ENCODE measurements at places on chromosomes 6 and 20.
A peak's percentile ranks its signal among the peaks of the same experiment; 100 is the strongest.

GRCh38 chr6:33586108-33586640, 6.1 kb upstream of the BAK1 start:
- no peak for DNase-seq

DNA sequence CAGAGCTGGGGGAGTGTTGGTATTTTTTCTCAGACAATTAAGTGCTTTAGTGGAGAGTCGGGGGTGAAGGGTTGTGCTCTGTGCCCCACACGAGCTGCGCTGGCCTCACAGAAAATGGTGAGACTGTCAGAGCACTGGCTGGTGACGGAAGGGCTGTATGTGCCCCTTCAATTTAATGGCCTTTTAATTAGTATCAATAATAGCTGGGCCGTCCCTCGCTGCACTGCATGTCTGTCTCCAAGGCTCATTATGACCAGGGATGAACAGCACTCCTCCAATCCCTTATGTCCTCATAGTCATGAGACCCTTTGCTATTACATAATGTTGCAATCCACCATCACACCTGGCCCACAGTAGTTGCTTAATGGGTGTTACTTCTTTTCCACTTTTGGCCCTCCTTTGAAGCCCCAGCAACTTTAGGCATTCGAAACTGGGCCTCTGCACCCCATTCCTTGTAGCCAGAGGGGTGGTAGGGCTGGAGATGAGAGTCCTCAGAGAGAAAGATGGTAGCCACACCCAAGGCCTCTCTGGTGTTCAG, 9.5 kb upstream of the RALY start:
- DNase-seq, result no peak

DNA sequence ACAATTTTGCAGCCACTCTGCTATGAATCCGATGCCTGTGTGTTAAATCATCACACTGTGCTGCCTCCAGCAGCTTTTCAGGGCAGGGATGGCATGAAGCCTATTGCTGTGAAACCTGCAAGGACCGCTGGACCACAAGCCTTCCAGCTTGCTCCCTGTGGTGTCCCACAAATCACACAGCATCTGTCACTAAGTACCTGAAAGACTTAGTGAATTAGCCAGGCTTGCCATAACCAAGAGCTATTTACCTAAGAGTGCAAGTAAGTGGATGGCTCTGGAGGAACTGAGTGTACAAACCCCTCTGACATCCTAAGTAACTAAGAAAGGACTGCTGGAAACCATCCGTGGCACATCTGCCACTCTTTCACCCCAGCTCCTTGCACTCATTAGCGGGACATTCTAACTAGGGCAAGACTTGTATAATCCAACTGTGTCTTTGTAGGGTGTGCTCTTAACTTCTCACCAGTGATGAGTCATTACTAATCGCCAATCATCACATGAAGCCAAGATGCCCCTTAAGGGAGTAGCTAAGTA, 34.7 kb downstream of the FOXQ1 start:
- DNase-seq, result no peak

DNA sequence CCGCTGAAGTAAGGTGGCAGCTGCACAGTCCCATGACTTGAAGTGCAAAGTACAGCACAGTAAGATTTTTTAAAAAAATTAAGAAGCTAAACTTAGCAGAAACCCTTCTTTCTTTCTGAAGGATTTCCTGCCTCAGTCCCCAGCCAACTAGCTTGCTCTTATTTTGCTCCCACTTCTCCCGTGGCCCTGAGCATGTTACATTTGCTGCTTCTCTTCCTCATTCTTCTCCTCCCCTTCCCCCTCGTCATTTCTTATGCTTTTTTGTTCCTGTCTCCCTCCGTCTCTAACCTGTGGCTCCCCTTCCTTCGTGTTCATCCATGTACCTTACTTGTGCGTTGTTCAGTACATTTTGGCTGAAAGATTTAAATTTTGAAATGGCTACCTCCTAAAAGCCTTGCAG, 123.0 kb downstream of the SASH1 start:
- DNase-seq, result no peak

DNA sequence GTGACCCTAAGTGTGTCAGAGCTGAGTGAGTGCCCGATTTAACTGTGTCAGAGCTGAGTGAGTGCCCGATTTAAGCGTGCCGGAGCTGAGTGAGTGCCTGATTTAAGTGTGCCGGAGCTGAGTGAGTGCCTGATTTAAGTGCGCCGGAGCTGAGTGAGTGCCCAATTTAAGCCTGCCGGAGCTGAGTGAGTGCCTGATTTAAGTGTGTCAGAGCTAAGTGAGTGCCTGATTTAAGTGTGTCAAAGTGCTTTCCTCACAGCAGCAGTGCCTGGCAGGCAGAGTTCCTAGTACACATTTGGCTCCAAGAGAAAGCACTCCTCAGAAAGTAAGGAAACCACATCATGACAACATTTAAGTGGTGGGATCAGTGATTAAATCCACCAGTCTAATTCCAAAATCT, 13.2 kb downstream of the SERAC1 start:
- DNase-seq, result no peak

DNA sequence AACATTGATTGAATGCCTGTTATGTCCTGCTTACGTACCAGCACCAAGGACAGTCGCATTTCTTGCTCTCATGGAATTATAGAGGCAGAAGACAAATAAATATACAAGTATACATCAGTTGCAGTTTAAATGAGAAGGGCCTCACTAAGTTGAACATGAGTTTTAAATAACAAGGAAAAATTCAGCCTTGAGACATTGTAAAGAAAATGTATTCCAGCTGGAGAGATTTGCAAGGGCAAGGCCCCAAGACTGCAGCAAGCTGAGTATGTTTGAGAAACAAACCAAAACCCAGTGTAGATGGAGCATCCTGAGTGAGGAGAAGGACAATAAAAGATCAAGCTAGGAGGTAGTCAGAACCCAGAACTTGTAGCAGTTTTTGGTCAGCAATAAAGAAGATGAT, 123.2 kb upstream of the BMP5 start:
- no peak for DNase-seq

- DNase-seq, result peak; percentile 38
Measured at GRCh38 chr6:147506704-147507114, 1.8 kb upstream of the SAMD5 start.

GRCh38 chr20:40641809-40642208, 47.2 kb downstream of the MAFB start:
- DNase-seq, result no peak

GRCh38 chr6:117791012-117791411, 115.7 kb downstream of the NUS1 start:
- DNase-seq, result no peak

GRCh38 chr6:105783333-105783935, 302.7 kb upstream of the PRDM1 start:
- no peak for DNase-seq

GRCh38 chr6:52548353-52548713, 28.5 kb downstream of the TRAM2 start:
- no peak for DNase-seq

- DNase-seq, result no peak
Measured at GRCh38 chr6:154994836-154995253, 270 bp upstream of the TIAM2 start.

- peak; percentile 25 for DNase-seq
Measured at GRCh38 chr6:34459899-34460593, 5.8 kb upstream of the PACSIN1 start.

GRCh38 chr20:18255526-18255925, 32.8 kb upstream of the ZNF133 start:
- no peak for DNase-seq

- no peak for DNase-seq
Measured at GRCh38 chr6:147642458-147642857, 134.0 kb downstream of the SAMD5 start.

DNA sequence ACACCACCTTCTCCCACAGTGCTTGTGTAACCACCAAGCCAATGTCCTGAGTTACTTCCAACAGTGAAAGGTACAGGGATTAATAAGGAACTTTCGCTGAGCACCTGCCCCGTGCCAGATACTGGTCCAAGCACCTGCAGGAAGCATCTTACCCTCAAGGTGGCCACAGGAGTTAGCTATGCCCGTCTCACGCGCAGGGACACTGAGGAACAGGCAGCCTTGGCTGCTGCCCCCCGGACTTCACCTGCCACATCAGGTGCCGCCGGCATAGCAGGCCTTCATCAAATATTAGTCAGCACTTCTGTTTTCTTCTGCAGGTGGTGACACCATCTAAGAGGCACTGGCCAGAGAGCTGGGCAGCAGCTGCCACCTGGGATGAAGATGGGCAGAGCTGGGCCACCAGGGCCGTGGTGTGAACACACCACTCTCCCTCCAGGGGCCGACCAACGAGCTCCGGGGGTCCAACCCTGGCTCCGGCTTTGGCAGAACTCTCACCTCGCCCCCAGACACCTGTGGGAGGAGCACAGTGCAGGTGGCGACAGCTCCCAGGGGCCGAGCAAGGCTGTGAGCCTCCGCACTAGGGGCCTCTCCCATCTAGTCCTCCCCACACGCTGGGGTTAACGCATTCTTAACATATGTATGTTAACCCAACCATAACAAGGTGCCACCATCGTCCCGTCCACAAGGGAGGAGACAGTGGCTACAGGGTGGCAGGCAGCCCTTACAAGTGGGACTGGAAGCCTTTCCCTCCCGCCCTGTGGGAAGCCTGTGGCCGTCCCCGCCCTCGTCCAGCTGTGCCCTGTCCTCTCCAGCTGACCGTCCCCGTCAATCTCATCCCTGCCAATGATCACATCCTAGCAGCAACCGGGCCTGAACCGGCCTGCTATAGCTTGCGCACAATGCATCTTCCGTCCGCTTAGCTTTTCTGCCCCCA, 2.9 kb upstream of the PPDPF start:
- DNase-seq, result no peak

GRCh38 chr6:14838133-14838583, 407.7 kb upstream of the JARID2 start:
- no peak for DNase-seq

DNA sequence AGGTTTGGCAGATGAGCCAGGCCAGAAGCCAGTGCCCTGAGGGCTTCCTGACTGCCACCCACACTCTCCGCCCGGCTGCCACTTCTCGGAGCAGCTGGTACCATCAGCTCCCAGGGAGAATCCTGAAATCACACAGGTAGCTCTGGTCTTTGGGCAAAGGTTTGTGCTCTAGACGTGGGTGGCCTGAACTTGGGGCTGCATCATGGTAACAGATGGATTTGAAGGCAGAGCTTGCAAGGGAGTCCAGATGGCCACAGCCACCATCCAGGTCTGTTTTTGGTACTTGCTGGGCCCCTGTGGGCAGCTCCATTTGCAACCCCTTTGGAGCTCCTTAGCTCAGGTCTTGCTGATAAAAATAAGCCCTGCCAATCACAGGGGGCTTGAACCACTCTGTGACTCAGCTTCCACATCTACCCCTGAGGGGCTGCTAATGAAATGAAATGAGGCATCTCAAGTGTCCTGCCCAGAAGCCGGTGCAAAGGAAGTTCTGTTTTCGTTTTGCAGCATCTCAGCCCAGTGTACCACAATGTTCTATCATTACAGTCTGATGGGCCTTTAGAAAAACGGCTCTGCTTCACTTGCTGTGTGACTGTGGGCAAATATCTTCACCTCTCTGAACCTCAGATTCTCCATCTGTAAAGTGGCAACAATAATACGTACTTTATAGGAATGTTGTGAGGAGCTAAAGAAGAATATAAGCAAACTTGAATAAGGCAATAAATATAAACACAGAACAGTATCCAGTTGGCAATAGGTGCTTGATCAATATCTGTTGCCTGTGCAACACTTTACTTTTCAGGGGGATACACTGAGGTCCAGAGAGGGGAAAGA, 25.1 kb upstream of the CDH22 start:
- DNase-seq, result no peak

DNA sequence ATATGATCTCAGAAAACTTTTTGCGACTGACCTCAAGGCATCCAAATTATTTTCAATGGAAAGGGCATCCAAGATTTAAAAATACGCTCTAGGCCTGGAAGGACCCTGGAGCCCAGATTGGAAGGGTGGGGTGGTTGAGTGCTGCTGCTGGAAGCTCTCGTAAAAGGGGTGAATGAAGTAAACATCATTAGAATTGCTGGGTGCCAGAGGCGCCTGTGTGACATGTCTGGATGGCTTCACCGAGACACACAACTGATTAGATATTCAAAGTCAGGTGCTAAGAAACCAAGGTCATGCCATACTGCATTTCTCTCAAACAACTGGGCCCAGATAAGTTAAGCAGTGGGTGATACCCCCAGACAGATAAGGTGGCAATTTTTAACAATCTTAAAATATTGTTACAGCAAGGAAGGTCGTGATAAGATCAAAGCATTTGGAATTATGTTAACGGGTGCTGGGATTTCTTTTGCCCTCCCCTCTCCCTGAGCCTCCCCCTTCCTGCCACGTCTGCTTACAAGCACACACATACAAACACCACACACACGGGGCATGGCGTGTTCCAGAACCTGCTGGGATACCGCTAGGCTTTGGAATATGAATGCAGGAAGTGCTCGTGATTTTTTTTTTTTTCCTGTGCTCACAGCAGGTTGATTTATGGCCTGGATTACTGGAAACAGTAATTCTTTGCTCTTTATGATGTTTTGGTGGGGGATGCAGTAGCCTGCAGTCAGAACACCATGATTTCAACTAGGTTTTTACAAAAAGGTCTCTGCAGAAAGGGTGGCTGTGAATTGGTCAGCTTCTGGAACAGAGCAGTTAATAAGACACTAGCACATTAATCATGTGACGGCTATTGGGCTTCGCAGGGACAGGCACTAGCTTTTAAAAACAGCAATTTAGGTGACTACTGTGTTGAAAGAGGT, 551.2 kb downstream of the QKI start:
- DNase-seq, result peak; percentile 42

DNA sequence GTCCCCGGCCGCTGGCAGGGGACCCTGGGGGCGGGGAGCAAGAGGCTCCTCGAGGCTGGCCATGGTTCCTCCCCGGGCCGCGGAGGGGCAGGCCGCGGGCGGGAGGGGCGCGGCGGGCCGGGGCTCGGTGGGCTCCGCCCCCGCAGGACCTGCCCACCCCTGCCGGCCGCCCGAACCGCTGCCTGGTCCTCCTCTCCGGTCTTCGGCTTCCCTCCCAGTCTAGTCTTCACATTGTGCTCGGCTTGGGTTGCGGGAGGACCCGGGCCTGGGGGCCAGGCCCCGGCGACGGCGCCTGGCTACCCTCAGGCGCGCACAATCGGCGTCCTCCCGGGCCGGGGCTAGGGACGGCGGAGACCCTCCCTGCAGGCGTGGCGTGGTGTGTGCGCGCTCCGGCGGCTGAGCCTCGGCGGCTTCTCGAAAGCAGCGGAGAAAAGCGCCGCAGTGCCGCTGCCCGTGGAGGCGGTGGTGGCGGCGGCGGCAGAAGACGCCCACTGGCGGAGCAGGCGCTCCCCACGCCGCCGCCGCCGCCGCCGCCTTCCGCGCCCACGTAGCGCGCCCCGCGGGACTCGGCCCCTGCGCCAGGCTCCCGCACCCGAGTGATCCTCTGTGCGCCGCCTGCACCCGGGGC, at the start of gene PDE10A:
TSS of gene PDE10A (minus strand) at position 493 of the 628 bp plus-strand sequence. CDS start at position 63, 430 bp downstream.
- DNase-seq, result peak; percentile 28
